PC-9 (cell line): ENCODE measurements at places on chromosomes 2 and 18. TPM values are rescaled to one million over a fixed set of nuclear protein-coding genes. Genes with fewer than 3 reads are reported as not detected.

DNA sequence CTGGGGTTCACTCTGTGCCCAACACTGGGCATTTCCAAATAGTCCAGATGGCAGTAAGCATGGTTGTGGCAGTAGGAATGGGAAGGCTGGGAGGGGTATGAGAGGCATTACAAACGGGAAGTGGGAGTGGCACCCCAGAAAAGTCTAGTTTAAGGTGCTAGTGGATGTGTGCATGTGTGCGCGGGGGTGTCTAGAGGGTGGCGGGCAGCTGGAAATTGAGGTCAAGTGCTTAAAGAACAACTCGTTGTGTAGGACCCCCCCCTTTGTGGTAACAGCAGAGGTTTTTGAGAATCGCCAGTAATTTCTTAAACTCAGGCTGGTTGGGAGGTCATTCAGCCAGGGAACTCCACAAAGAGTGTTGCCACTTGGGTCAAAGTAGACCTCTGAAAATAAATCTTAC lies 69.9 kb downstream of the RHBDD1 start:
- H3K4me3 ChIP-seq: no peak overlapping the region
- H3K36me3 ChIP-seq: no peaks in the 10 kb centered on the region
- H3K27ac ChIP-seq: no peak overlapping the region
- no peaks in the 10 kb centered on the region for H3K27me3 ChIP-seq
- H3K4me1 ChIP-seq: 0 out of 2 replicates have a peak, but pooled peaks cover 5% of the 10 kb centered on the region

- H3K27me3 ChIP-seq: no peaks in the 10 kb centered on the region
- no peak for DNase-seq
- H3K4me1 ChIP-seq: no peaks in the 10 kb centered on the region
- no peak overlapping the region for H3K4me3 ChIP-seq
- no peaks in the 10 kb centered on the region for H3K36me3 ChIP-seq
Observed at GRCh38 chr2:158554996-158555395, 98.2 kb downstream of the PKP4 start.

DNA sequence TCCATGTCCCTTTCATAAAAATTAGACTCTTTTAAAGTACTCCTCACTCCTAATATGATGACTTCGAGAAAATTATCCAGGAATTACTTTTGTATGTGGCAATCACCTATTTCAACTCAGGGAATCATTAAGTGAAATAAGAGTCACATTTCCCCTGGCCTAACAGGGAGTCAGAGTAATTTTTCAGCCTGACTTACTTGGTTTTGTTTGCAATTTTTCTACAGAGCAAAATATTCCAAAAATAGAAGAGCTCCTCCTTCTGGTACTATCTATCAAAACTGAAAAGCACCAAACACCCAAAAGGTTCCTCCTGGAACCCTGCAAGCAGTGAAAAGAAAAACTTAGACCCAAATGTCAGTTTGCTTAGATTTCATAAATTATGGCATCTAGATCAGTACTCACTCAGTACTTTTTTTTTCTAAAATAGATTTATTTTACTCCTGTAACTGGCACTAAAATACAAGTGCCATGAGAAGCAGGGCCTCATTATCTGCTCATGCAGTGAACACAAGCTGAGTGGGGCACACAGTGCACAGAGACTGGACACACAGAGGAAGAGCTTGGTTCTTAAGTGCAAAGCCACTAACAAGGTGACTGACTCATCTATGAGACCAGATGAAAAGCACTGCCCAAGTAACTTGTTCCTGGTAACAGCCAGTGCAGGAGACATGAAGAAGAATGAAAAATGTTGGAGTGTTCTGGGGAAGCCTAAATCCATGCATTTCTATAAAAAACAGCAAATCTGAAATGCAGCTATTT lies 28.7 kb downstream of the ACAA2 start:
- 0 out of 2 replicates have a peak, but pooled peaks cover 6% of the 10 kb centered on the region for H3K36me3 ChIP-seq
- no peak overlapping the region for H3K4me3 ChIP-seq
- H3K4me1 ChIP-seq: peaks cover 15% of the 10 kb centered on the region
- no peaks in the 10 kb centered on the region for H3K27me3 ChIP-seq
- H3K27ac ChIP-seq: no peak overlapping the region; the same call in 1 of the 2 replicates
- no peak for DNase-seq

DNA sequence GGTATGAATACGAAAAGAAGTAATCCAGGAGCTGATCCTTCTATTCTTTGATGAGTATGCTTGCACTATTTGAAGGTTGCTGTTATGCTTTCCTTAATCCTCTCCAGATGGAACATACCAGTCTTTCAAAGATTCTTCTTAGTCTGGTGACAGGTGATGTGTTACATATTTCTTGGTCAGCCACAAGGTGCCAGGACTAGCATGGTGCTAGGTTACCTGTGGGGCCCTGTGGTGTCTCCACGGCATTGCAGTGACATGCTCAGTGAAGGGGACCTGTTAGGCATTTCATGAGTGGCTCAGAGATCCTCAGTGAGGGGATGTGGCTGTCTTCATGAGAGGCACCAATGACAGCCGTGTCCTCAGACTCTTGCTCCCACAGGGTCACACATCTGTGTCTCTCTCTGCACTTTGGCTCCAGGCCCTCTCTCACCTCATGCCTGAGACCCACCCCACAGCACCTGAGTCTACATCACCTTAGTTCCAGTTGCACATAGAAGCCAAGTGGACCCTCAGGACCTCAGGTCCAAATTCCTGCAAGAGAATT lies 13.1 kb upstream of the RAB31 start:
- no peak overlapping the region for H3K4me3 ChIP-seq
- H3K36me3 ChIP-seq: no peaks in the 10 kb centered on the region
- H3K4me1 ChIP-seq: no peaks in the 10 kb centered on the region
- no peak for DNase-seq
- H3K27me3 ChIP-seq: no peaks in the 10 kb centered on the region

DNA sequence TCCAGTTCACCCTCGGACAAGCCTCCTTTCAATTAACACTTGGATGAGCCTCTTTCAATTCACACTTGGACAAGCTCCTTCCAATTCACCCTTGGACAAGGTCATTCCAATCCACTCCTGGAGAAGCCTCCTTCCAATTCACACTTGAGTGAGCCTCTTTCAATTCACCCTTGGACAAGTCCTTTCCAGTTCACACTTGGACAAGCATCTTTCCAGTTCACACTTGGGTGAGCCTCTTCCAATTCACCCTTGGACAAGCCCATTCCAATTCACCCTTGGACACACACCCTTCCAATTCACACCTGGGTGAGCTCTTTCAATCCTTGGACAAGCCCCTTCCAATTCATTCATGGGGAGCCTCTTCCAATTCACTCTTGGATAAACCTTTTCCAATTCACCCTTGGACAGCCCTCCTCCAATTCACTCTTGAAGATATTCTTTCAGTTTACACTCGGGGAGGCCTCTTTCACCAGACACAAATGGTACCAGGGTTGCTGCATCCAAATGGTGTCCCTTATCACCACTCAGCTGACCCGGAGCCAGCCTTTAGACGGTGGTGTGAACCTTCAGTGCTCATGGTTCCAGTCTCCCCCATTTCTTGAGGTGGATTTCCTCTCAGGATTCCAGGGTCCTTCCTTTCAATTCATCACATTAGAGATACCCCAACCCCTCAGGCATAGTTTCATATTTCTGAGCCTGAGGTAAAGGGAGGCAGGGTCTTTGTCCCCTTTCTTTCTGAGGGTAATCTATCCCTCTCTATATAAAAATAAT lies 183.6 kb downstream of the SH3BP4 start:
- H3K36me3 ChIP-seq: no peaks in the 10 kb centered on the region
- no peak overlapping the region for H3K27ac ChIP-seq
- H3K27me3 ChIP-seq: no peaks in the 10 kb centered on the region
- no peak overlapping the region for H3K4me3 ChIP-seq
- DNase-seq: no peak

DNA sequence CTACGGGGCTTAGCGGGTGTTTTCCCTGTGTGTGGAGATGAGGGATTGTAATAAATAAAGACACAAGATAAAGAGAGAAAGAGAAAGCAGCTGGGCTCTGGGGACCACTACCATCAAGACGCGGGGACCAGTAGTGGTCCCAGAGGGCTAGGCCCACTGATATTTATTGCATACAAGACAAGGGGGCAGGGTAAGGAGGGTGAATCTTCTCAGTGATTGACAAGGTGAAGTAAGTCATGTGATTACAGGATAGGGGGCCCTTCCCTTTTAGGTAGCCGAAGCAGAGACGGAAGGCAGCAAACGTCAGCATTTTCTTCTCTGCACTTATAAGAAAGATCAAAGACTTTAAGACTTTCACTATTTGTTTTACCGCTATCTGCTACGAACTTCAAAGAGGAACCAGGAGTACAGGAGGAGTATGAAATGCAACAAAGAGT lies 4.5 kb upstream of the GAL3ST2 start:
- no peaks in the 10 kb centered on the region for H3K36me3 ChIP-seq
- no peak overlapping the region for H3K4me3 ChIP-seq

MOB1A gene
- 138 and 143 TPM in 2 replicates for total RNA-seq

LIMS4 gene
- total RNA-seq: 1.4 and 2.1 TPM in 2 replicates

GRCh38 chr2:239372835-239373234 lies 28.0 kb downstream of the HDAC4 start:
- H3K4me3 ChIP-seq: no peak overlapping the region
- H3K4me1 ChIP-seq: no peaks in the 10 kb centered on the region
- no peaks in the 10 kb centered on the region for H3K36me3 ChIP-seq
- no peak for DNase-seq
- no peak overlapping the region for H3K27ac ChIP-seq

DNA sequence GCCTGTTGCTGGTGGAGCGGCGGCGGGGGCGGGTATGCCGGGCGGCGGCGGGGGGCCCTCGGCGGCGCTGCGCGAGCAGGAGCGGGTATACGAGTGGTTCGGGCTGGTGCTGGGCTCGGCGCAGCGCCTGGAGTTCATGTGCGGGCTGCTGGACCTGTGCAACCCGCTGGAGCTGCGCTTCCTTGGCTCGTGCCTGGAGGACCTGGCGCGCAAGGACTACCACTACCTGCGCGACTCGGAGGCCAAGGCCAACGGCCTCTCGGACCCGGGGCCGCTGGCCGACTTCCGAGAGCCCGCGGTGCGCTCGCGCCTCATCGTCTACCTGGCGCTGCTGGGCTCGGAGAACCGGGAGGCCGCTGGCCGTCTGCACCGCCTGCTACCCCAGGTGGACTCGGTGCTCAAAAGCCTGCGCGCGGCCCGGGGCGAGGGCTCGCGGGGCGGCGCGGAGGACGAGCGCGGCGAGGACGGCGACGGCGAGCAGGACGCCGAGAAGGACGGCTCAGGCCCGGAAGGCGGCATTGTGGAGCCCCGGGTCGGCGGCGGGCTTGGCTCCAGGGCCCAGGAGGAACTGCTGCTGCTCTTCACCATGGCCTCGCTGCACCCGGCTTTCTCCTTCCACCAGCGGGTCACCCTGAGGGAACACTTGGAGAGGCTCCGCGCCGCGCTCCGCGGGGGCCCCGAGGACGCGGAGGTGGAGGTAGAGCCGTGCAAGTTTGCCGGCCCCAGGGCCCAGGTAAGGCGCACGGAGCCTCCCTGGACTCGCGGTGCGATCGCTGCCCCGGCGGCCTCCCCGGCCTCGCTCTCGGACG lies 1.0 kb downstream of the ZCCHC2 start:
- no peaks in the 10 kb centered on the region for H3K36me3 ChIP-seq
- H3K27me3 ChIP-seq: no peaks in the 10 kb centered on the region
- no peak for DNase-seq
- peak overlapping the region; percentile 47; the same call in 1 of the 2 replicates for H3K27ac ChIP-seq

DNA sequence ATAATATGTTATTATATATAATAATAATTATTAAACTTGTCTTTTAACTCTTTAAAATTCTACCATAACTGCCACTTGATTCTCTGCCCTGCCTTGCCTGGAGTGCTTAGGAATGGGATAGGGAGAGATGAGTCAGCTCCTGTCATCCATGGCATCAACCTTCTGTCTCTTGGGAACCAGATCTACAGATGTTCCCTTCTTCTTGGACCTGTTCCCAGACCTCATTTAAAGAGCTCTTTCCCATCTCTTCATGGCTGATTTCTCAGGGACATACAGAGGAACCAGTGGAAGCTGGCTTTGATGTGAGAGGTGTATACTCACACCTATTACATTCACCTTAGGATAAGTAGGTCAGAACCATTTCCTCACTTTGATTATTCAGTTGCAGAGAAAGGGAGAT lies 155.3 kb upstream of the MYO3B start:
- DNase-seq: no peak
- no peaks in the 10 kb centered on the region for H3K4me1 ChIP-seq
- H3K27ac ChIP-seq: no peak overlapping the region

- no peak overlapping the region for H3K4me3 ChIP-seq
- H3K36me3 ChIP-seq: peaks cover 61% of the 10 kb centered on the region
- no peaks in the 10 kb centered on the region for H3K27me3 ChIP-seq
Observed at GRCh38 chr18:3420919-3421279, 29.1 kb upstream of the TGIF1 start.

DNA sequence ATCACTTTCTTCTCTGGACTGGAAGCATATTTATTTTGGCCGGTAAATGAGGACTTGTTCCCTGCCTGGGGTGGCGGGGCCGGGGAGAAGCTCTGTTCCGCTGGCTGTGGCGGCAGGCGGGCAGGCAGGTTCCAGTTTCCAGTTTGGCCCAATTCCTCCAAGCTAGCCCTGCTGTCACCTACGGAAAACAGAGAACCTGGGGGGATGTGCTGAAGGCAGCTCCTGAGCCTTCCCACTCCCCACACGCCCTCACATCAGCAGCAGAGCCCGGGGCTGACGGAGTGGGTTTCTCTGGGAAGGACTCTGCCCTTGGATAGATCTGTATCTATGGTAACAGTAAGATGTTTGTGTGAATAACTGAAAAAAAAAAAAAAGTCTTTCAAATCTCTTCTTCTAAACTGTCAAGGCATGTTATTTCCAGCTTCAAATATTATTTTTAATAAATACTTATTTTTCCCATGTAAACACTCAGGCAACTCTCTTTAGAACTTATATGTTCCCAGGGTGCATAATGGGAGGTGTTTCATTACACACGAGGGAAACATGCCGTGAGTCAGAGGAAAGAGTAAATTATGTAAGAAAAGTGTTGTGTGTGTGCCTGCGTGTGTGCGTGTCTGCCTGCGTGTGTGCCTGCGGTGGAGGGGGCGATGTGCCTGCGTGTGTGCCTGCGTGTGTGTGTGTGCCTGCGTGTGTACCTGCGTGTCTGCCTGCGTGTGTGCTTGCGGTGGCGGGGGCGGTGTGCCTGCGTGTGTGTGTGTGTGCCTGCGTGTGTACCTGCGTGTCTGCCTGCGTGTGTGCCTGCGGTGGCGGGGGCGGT lies 116.1 kb upstream of the ZNF516 start:
- no peak for DNase-seq
- no peak overlapping the region for H3K27ac ChIP-seq
- H3K4me1 ChIP-seq: no peaks in the 10 kb centered on the region
- H3K4me3 ChIP-seq: no peak overlapping the region

GRCh38 chr2:71811726-71812125 lies 335.9 kb downstream of the CYP26B1 start:
- H3K4me1 ChIP-seq: no peaks in the 10 kb centered on the region
- peaks cover 15% of the 10 kb centered on the region for H3K27me3 ChIP-seq
- H3K27ac ChIP-seq: no peak overlapping the region
- H3K4me3 ChIP-seq: no peak overlapping the region
- DNase-seq: no peak

DNA sequence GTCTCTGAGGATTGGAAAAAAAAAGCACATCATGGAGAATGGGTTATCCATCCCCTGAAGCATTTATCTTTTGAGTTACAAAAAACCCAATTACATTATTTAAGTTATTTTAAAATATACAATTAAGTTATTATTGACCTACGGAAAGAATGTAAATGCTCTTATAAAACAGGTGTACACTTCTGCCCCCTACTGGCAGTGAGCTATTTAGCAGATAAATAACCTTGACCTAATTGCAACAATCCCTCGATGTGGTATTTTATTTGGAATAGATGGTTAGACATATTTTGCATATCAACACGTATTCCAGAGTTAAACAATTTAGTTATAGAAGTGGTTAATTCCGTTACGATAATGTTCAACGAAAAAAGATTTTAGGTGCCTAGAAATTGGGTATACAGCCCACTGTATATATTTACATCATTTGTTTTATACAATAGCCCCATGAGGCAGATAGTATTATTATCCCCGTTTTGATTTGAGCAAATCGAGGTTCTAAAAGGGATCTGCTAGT lies 9.1 kb upstream of the DAW1 start:
- no peaks in the 10 kb centered on the region for H3K27me3 ChIP-seq
- peaks cover 29% of the 10 kb centered on the region for H3K4me1 ChIP-seq
- H3K4me3 ChIP-seq: no peak overlapping the region
- peak overlapping the region; percentile 93 for H3K27ac ChIP-seq

SP5 gene
- 1.9 and 7.3 TPM in 2 replicates for total RNA-seq
